ENCODE measurements at places on chromosomes 6 and 20.
A peak's percentile ranks its signal among the peaks of the same experiment; 100 is the strongest.

DNA sequence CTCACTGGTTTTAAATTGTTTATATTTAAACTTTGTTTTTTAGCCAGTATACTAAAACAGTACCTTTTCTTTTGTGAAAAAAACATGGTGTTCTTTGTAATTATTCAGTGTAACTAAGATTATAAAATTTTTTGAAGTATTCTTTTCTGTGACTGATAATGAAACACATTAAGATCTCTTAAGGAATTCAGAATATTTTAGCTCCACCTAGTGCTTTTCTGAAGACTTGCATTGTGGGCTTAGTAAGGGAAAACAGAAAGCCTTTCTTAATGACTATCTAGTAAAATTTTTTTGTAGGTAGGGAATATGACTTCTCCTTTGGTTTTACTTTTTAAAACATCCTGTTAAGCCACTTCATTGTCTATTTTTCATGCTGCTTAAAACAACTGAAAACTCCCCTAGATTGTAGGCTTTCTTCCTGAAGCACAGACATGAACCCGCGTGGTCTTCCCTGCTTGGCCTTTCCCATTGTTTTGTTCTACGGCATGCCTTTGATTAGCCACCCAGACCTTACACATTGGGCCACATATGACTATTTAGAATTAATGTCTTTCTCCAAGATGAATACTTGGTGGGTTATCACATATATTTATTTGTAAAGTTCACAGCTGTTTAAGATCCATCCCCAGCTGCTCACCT, 72.1 kb downstream of the AFDN start:
- no peak for DNase-seq

- DNase-seq, result no peak
Observed at GRCh38 chr20:39109933-39110818, 148.0 kb downstream of the DHX35 start.

- DNase-seq, result no peak
Observed at GRCh38 chr6:6960571-6961251, 147.1 kb upstream of the RREB1 start.

DNA sequence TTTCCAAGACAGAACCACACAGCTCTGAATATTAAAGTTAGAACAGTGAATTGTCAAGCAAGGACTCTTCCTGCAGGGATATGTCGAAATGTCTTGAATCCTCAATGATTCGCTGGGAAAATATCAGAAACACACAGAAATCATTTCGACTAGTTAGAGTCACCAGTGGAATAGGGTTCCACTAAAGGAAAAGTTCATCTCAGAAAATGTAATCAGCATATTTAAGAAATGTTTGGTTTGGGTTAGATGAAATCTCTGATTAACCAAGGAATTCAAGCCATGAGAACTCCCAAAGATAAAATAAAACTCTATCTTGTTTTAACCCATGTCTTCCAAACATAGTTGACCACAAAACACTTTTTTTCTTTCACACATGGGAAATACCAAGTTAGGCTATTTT, 621.0 kb upstream of the NRSN1 start:
- no peak for DNase-seq

DNA sequence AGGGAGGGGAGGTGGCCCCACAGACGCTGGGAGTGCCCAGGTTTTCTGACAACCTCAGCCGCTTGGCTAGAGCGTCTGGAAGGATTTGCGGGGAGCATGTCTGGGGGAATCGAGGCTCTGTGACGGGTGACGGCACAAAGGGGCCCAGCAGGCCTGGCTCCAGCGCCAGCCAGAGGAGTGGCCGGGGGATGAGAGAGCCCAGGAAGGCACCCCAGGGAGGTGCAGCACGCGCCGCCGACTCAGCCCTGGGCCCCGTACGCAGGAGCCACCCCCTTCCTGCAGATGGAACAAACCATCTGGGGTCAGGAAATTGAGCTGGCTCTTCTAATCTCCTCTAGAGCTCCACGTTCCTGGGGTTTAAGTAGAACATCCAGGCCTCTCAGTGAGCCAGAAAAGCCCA, 5.9 kb upstream of the SLCO4A1 start:
- no peak for DNase-seq

- DNase-seq, result no peak
Observed at GRCh38 chr6:41463062-41463930, 82.9 kb upstream of the FOXP4 start.

GRCh38 chr6:63066055-63066704, 145.1 kb upstream of the FKBP1C start:
- peak; percentile 16 for DNase-seq

DNA sequence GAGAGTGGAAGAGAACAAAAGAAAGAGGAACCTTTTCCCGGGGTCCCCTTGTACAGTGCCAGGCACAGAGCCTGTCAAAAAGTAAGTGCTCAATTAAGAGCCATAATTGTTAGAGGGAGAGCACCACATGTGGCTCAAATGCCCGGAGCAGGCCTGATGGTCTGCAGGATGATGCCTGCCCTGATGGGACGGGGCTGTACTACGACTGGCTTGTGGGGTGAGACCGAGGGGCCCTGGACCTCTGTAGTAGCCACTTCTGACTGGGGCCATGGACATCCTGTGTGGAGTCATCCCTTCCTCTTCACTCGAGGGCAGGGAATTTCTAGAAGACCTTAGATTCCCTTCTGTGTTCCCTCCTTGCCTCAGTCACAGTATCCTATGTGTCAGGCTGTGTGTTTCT, 47.9 kb downstream of the KCNK5 start:
- DNase-seq, result no peak

GRCh38 chr6:127343809-127344659, 625 bp upstream of the ECHDC1 start:
- no peak for DNase-seq

All from GM12891 (cell line).